ENCODE measurements at places on chromosomes 16 and 17.

DNA sequence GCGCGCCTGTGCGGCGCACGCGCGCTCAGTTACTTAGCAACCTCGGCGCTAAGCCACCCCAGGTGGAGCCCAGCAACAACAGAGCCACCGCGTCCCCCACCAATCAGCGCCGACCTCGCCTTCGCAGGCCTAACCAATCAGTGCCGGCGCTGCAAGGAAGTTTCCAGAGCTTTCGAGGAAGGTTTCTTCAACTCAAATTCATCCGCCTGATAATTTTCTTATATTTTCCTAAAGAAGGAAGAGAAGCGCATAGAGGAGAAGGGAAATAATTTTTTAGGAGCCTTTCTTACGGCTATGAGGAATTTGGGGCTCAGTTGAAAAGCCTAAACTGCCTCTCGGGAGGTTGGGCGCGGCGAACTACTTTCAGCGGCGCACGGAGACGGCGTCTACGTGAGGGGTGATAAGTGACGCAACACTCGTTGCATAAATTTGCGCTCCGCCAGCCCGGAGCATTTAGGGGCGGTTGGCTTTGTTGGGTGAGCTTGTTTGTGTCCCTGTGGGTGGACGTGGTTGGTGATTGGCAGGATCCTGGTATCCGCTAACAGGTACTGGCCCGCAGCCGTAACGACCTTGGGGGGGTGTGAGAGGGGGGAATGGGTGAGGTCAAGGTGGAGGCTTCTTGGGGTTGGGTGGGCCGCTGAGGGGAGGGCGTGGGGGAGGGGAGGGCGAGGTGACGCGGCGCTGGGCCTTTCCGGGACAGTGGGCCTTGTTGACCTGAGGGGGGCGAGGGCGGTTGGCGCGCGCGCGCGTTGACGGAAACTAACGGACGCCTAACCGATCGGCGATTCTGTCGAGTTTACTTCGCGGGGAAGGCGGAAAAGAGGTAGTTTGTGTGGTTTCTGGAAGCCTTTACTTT lies at the start of gene UBB:
Gene UBB, plus strand, starts transcription at position 452 of the 856 bp plus-strand sequence. CDS start 817 bp downstream, outside the sequence.
- peak; percentile 95 for DNase-seq

GRCh38 chr16:3474136-3474779 lies 21.0 kb downstream of the C16orf90 start:
- no peak for DNase-seq

DNA sequence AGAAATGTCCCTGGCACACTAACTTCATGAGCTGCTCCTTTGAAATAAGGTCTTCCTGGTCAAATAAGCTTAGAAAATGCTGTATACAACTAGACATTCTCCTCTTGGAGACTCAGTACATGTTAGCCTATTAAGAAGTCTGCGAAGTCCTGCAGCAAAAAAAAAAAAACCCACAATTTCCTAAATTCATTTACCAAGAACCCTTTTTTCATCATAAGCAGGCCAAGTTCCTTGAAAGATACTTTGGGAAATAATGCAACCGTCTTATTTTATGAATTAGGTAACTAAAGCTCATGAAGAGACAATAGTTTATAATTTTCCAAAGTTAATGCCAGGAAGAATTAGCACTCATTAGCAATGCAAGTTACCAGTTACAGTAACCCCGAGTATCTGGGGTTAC lies 49.0 kb upstream of the HAS3 start:
- no peak for DNase-seq

- DNase-seq: no peak
Observed at GRCh38 chr17:50589095-50589705, 28.7 kb downstream of the CACNA1G start.

DNA sequence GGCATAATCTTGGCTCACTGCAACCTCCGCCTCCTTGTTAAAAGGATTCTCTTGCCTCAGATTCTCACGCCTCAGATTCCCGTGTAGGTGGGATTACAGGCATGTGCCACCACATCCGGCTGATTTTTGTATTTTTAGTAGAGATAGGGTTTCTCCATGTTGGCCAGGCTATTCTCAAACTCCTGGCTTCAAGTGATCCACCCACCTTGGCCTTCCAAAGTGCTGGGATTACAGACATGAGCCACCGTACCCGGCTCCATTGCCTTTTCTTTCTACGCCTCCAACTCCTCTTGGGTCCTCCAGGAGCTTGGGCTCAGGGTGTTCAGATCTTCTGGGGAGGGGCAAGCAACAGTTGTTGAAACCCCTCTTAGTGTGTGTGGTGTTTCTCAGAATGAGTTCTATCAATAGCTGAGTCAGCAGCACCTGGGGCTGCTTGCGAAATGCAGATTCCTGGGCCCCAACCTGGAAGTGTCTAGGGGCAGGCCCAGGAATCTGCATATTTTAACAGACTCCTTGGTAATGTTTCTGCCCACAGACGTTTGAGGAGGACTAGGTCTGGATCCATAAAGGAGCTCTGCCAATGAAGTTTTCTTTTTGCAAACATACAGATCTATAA lies 31.4 kb downstream of the SEC14L5 start:
- DNase-seq: no peak

GRCh38 chr17:67239597-67239996 lies 5.4 kb downstream of the HELZ start:
- no peak for DNase-seq

DNA sequence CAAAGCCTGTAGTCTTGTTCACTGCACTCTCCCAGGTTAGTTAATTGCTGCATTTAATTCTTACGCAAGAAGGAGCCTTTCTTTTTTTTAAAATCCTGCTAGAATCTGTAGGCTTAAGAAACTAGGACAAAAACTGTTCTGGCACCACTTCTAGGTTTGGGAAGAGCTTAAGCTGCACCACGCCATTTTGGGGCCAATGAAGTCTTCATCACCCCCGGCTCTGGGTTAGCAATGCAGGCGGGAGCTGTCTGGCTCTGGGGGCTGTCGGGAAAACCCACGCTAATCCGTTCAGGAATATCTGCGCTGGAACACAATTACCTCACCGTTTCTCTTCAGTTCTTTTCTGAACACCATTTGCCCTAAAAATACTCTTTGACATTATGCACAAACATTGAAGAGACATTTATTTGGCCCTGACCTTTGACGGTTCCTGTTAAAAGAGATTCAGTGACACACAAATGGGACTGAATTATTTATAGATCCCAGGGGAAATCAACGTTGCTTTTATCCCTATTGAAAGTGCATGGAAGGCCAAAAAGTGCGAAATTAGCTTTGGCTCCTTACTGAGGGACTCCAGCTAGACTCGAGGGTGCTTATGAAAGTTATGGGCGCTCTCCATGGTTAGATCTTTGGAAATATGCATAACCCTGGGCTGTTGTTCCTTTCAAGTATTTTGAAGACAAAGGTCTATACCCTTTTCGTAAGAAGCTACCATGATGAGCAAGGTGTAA lies 249.2 kb downstream of the HAPSTR1 start:
- peak; percentile 64 for DNase-seq

GRCh38 chr16:7731141-7731540 lies 398.5 kb downstream of the RBFOX1 start:
- DNase-seq: no peak

GRCh38 chr17:47192554-47192953 lies 3.5 kb upstream of the CDC27 start:
- DNase-seq: no peak

DNA sequence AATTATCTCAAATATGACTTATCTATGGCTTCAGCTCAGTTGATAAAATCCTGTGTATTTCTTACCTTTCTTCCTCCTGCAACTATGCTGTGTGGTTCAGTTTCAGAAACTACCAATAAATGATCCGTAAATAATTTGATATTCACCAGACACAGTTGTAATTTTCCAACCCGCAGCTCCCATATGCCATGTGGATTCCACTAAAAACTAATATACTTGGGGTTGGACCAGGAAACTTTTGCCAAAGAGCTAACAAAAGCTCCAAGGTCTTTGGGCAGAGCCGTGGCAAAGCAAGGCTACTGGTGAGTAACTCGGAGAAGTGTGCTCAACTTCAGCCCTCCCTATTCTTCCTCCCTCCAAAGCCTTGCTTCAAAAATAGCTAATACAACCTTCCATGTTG lies 2.3 kb upstream of the CHST6 start:
- no peak for DNase-seq

DNA sequence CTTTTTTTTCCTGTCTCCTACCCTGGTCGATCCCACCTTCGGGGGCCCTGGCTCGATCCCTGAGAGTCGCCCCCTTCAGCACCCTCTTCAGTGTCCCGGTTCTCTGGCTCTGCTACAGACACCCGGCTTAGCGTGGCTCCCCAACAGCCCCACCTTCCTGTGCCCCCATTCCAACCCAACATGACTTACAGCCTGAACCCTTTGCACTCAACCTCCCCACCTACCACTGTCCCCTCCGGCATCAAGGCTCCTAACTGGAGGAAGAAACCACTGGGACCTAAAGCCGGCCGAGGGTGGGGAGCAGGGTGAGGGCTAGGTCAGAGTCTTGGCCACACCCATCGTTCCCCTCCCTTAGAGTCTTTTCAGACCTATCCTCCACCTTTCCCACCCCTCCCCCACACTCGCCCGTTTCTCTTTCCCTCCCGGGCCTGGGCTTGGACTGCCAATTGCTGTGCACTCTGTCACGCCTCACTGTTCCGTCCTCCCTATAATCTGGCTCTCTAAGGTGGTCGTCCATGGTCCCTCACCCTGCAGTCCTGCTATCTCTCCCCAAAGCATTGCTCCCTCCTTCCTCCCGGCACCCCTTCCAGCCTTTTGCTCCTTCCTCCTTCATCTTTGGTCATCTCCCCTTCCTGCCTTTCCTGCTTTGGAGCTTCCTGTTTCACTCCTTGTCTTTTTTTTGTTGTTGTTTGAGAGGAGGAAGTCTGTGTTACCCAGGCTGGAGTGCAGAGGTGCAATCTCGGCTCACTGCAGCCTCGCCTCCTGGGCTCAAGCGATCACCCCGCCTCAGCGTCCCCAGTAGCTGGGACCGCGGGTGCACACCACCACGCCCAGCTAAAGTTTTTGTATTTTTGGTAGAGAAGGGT lies 890 bp upstream of the CLDN7 start:
- no peak for DNase-seq

GRCh38 chr16:80623376-80623775 lies 82.6 kb downstream of the DYNLRB2 start:
- DNase-seq: no peak

- DNase-seq: no peak
Observed at GRCh38 chr17:36647636-36648035, 46.3 kb downstream of the MRM1 start.

- peak; percentile 32 for DNase-seq
Observed at GRCh38 chr16:66588981-66589713, 9.9 kb downstream of the CMTM2 start.

DNA sequence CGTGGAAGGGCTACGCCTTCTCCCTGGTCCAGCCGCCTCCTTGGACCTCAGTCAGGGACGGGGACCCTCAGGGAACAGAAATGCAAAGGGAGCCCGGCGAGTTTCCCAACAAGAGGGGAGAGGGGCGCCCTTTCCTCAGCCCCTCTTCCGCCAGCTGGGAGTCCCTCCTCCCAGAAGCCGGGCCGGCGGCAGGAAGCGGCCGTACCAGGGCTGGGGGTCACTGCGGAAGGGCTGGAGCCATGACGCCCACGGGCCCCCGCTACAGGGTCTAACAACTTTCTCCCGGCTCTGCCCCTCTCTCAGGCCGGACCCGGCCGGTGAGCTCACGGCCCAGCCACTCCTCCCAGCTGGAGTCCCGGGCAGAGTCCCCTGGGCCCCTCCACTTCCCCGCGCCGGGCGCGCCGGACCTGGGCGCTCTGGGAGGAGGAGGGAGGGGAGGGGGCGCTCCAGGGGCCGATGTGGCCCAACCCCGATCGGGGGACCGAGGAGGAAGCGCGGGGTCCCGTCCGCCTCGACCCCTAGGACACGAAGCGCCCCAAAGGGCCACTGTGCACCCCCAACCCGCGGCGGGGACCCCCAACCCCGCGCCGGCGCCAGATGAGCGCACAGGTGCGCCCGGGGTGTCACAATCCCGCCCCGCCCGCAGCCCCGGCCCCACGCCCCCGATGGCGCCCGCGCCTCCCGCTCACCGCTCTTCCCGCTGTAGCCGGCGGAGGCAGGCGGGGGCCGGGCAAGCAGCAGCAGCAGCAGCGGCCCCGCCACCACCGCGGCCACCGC lies 578 bp downstream of the PGAP6 start:
- DNase-seq: no peak

GRCh38 chr17:42535155-42536047 lies 640 bp upstream of the NAGLU start:
- DNase-seq: no peak

GRCh38 chr17:36550491-36551417 lies 6.0 kb downstream of the GGNBP2 start:
- DNase-seq: no peak

GRCh38 chr16:49457196-49457595 lies 83.6 kb downstream of the C16orf78 start:
- DNase-seq: no peak

GRCh38 chr17:3722716-3723115 lies 987 bp upstream of the HASPIN start:
- DNase-seq: no peak

DNA sequence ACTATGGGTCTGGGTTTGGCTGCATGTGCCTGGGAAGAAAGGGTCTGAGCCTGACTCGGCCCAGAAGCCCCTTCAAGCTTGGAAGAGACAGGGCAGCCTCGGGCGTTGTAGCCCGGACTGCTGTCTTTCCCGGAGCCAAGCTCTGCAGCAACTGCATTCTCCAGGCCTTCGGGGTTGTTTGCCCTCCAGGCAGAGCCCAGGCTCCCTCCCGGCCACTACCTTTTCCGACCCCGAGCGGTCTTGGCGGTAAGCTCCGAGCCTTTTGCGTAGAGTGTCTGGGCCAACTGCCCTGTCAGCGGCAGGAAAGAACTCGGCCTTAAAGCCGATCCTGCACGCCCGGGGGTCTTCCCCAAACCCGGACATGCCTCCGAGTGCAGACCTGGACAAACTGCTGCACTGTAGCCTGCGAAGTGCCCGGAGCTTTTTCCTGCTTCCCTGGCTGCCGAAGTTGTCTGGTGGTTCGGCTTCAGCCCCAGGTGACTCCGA lies 1.3 kb downstream of the LHX1 start:
- no peak for DNase-seq

GRCh38 chr17:9772658-9773057 lies 18.7 kb downstream of the DHRS7C start:
- DNase-seq: peak; percentile 45

GRCh38 chr17:67491009-67491680 lies 114.1 kb downstream of the PITPNC1 start:
- peak; percentile 91 for DNase-seq

DNA sequence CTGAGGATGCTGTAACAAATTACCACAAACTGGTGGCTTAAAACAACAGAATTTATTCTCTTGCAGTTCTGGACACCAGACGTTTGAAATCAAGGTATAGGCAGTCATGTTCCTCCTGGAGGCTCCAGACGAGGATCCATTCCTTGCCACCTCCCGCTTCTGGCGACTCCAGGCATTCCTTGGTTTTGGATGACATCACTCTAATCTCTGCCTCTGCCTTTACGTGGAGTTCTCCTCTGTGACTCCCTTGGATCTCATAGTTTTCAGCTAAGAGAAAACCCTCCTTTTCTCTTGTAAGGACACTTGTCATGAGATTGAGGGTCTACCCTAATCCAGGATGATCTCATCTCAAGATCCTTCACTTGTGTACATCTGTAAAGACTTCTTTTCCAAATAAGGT lies 31.4 kb upstream of the HS3ST3B1 start:
- no peak for DNase-seq

All from dorsolateral prefrontal cortex (tissue), 122 donors.